Coronary artery (tissue), 2 donors: ENCODE measurements at places on chromosomes 5 and 9.

DNA sequence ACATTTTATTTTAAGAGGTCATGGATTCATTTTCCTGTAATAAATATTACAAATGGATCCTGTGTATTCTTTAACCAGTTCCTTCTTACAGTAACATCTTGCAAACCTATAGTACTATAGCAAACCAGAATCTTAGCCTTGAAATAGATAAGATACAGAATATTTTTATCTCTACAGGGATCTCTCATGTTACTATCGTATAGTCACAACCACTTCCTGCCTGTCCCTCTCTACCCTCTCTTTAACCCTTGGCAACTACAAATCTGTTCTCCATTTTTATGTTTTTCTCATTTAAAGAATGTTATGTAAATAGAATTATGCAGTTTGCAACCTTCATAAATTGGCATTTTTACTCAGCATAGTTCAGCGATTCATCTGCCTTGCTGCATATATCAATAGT lies 454.0 kb downstream of the DIRAS2 start:
- no peak for DNase-seq

DNA sequence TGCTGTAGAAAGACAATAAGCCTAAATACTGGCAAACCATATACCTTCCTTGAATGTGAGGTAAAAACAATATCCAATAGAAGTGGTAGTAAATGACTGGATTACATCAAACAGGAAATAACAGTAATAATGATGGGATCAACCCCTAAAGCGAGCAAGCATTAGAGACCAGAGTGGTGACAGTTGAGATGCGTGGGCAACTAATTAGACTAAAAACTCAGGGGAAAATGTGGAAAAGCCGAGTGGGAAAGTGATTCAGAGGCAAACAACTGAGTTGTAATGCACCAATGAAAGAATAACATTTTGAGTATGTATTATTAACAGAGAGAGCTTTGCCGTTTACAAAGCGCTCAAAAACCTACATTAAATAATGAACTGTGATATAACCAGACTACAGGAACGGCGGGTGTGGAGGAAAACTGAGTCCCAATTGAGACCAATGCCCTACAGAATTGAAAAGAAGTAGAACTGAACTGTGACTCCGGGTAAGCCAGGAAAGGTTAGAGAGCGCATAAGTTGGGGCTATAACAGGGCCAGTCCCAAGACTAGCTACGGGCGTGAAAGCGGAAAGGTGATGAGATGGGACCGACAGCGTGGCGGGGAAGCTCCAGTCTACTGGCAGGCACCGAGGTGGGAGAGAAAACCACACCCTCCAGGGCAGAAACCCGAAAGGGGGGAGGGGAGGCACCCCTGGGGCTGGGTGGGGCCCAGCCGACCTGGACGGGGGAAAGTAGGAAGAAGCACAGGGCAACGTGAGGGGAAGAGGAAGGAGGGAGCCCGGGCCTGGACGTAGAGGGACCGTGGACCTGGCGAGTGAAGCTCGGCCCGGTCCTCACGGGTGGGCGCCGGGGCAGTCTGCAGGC lies 592 bp downstream of the UBAP2 start:
- DNase-seq, result peak; percentile 74

DNA sequence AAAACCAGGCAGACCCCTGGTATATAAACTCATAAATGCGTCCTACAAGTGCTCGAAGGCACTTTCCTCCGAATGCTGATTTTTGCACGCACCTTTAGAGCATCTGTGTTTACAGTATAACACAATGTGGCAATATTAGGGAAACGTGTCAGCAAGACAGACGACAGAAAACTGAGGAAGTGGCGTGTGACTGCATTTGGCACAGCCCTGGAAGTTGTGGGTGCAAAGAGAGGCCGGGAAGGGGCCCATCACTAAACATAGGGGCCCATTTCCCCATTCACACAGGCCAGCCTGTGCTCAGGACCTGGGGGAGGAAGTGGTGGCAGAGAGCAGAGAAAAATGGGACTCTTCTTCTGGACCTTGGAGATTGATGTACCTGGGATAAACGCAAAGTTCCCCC lies 48.2 kb downstream of the RASGEF1C start:
- DNase-seq, result no peak

GRCh38 chr5:128646176-128646575 lies 108.1 kb upstream of the FBN2 start:
- DNase-seq, result no peak

DNA sequence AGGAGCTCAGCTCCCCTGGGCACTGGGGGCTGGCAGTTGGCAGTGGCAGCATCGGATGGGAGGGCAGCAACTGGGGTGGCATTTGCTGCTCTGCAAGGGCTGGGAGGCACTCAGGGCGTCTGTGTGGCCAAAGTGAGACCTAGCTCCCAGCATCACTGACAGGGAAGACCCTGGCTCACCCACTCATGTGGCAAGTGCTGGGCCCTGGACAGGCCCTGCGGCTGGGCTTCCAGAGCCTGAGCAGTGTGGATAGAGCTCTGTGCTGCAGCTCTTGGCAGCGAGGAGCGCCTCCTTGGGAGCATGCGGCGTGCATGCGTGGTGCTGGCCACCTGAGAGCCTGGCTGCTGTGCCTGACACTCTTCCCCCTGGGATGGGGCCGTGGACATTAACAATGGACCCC lies 10.2 kb downstream of the CEP72 start:
- no peak for DNase-seq

DNA sequence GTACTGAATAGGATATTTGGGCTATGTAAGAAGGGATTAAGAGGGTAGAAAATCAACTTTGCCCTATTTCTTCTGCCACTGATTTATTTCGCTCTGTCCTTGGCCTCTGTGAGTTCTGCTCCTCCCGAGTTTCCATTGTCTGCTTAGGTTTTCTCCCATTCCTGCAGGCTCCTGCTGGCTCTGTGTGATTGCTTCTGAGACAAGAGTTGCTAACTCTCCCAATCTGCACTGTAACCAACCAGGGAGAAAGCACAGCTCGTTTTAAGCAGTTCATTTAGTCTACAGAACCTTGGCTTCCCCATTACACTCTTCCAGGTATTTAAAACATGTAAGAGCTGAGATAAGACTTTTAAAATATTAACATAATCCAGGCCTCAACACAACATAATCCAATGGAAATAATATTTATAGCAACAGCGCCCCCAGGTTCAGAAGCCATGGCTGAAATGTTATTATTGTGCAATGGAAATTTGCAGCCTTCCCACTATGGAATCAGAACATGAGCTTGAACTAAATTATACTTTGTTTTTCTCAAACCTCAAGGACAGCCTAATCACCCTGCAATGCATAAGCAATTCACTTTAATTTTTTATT lies 203.5 kb downstream of the ERCC6L2 start:
- no peak for DNase-seq

- DNase-seq, result no peak
These were observed 44.2 kb upstream of the PHF2 start for GRCh38 chr9:93532141-93532540.
